ENCODE measurements at places on chromosomes 7 and 10. TPM values are rescaled to one million over a fixed set of nuclear protein-coding genes. Genes with fewer than 3 reads are reported as not detected.

DNA sequence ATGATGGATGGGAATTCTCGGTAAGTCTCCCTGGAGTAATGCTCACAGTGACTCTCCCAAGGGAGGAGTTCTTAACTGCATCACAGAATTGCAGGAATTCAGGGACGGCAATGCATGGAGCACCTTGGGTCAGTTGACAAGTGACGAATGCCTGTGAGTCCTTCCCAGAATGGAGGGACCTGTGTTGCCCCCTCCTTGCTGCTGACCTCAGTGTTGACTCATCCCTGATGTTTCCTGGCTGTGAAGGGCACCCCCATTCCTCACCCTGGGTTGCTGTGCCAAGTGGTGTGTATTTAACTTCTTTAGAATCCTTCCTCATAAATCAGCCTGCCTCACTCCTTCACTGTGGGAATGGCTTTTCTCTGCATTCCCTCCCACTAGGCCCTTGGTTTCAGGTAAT lies 98.9 kb downstream of the LRMDA start:
- no peak for DNase-seq

- no peak for DNase-seq
These were observed 56.6 kb downstream of the AHR start for GRCh38 chr7:17355050-17355449.

DNA sequence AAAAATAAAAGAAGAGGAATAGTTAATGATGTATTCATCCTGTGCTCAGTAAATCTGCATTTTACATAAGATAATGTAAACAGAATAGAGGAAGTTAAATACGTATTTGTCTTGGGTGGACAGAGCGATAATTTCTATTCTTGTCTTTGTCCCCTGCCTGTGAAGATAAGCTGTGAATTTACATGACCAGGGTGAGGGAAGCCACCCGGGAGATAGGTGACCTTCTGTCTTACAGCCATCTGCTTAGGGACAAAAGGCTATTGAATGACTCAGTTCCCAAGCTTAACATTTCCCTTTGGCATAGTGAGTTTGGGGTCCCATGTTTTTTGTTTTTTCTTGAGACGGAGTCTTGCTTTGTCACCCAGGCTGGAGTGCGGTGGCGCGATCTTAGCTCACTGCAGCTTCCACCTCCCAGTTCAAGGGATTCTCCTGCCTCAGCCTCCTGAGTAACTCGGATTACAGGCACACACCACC lies 88.7 kb upstream of the KCTD7 start:
- no peak for DNase-seq

- DNase-seq: peak; percentile 72
These were observed 109.8 kb downstream of the SH3PXD2A start for GRCh38 chr10:103745341-103746247.

- peak; percentile 39 for DNase-seq
These were observed 12.9 kb downstream of the BAG3 start for GRCh38 chr10:119663866-119664698.

- no peak for DNase-seq
These were observed 189.2 kb downstream of the SEMA3D start for GRCh38 chr7:84997626-84998025.

DNA sequence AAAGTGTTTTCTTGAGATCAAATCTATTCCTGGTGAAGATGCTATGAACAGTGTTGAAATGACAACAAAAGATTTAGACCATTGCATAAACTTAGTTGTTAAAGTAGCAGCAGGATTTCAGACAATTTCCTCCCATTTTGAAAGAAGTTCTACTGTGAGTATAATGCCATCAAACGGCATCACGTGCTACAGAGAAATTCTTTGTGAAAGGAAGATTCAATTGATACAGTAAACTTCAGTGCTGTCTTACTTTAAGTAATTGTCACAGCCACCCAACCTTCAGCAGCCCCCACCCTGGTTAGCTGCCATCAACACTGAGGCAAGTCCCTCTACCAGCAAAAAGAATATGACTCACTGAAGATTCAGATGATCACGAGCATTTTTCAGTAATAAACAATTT lies 115.2 kb downstream of the TES start:
- no peak for DNase-seq

GRCh38 chr7:5552123-5552522 lies 128.5 kb upstream of the TNRC18 start:
- no peak for DNase-seq

DNA sequence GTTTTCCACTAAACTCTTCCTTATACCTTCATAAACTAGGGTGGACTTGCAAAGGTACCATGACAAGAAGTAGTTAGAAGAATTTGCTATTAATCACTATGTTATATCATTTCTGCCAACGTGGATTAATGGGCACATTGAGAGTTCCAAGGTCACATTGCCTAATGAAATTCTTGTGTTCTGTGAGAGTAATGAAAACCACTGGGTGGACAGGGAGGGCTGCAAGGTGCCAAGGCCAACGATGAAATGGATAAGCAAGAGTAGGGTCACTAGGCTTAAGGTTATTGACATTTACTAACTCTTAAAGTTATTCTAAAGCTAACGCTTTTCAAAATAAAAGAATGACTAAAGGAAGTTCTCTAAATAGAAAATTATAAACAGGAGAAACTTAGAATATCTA lies 6.6 kb upstream of the ABCB4 start:
- no peak for DNase-seq

GRCh38 chr10:46004963-46005362 lies 25.5 kb downstream of the NCOA4 start:
- no peak for DNase-seq

GRCh38 chr10:104657457-104657856 lies 16.4 kb downstream of the SORCS3 start:
- DNase-seq: no peak

DNA sequence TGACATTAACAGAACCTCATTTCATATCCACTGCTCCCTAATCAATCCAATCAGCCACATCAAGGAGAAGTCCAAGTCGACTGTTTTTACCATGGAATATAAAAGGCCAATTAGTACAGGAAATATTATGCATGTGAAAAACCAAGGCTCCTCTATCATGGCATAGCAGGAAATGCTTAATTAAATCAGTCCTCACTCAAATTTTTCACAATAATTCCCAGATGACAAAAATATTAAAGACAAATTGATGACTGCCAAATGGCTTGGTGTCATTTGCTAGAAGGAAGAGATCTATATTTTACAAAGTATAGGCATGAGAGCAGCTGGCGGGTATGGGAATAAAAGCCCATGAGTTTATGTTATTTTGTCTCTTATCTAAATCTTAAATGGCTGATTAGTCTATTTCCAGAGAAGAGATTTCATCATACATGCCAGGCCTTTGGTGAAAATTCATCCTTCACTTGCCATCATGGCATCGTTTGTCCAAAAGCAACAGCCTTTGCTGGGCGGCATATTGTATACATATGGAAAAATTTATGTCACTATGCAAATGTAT lies 219.6 kb downstream of the DGKB start:
- no peak for DNase-seq

DNA sequence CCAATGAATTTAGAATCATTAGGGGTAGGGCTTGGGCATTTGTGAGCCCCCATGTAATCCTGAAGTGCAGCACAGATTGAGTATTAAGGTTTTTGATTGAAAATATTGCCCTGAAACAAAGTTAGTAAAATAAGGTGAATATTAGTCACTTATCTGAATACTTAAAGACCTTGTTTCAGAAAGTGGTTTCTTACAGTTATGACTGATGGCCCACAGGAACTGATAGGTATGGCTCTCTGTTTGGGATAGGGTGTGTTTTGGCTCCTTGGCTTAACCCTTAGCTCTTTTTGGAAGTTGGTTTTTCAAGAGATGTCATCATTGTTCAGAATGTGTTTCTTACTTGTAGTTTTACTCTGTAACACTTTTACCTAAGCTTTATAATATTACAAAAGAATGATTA lies 34.8 kb downstream of the MDFIC start:
- no peak for DNase-seq

GRCh38 chr7:155948845-155949244 lies 136.6 kb upstream of the SHH start:
- no peak for DNase-seq

GRCh38 chr10:104816501-104816900 lies 175.4 kb downstream of the SORCS3 start:
- DNase-seq: no peak

DNA sequence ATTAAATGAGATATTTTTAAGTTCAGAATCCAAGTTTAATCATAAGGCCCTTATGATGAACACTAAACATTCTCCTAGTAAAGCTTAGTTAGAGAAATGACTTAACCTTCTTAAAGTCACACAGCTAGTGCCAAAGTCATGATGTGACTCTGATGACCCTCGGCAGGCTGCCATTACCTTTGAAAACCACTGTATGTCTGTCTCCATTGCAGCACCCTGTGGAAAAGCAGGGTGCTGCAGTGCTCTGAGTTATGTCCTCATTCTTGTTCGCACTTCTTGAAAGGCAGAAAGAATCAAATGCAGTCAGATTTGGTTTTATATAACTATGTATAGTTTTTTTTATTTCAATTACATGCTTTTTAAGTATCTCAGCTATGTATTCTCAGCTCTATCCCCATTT lies 105.0 kb downstream of the PHTF2 start:
- peak; percentile 7 for DNase-seq

DNA sequence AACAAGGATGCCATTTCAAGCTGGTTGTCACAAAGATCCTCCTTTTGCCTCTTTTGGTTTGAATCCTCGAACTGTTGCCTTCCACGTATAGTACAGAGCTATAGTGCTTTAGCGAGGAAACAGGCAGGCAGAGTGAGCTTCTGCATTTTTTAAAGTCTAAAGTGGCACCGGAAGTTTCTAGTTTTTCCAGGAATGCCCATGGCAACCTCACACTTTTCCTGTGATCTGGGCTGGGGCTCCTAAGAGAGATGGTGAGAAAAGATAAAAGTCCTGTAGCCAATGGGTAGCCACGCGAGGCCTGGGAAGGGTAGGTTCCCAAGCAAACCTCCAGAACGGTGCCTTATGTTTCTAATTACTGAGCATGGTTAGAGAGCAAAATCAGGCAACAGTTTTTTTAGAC lies 76.7 kb downstream of the CALD1 start:
- no peak for DNase-seq

- DNase-seq: no peak
These were observed 84.3 kb downstream of the SKAP2 start for GRCh38 chr7:26779978-26780595.

DNA sequence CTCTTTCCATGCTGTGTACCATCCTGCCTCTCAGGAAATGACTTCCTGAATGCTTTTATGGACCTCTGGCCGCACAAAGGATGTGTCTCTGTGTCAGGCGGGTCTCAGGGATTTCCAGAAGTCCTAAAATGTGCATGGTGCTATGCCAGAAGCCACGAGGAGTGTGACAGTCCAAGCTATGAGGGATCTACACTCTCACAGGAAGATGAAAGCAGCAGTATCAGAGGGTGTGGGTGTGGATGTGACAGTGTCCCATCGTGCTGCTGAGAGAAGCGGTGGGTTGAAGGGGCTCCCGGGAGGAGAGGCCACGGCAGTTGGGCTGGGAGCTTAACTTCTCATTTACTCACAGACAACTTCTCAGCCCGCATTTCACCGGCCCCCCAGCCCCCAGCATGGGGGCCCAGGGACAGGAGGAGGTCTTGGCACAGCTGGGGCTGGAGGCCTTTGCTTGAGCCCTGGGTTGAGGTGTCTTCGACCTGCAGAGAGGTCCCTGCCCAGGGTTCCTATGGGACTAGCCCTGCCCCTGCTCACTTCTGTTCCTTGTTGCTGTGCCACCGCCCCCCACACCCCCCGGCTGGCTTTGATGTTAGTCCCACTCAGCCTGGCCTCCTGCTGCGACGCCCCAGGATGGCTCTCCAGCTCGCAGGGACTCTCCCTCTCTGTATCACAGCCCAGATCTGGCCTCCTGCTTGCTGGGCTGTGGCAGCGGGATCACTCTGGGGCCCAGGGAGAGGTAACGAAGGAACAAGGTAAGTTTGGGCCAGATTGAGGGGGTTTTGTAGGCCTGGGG lies 30.8 kb upstream of the EMX2 start:
- DNase-seq: no peak

DNA sequence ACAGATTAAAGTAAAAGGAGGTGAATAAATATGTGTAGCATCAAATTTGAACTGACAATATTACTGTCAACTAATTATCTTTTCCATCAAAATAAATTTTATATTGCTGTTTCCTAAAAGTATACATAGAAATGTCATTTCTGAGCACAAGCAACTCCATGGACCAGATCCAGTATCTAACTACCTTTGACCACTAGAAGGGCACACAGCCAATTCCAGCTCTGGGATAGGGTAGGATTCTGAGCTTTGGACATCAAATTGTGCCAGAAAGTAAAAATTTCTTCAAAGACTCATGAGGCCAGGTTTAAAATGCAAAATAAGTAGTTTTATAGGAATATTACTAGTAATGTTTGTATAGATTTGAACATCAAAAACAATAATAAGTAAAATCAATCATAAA lies 29.7 kb downstream of the AKR1C3 start:
- DNase-seq: no peak

GRCh38 chr7:122457969-122458368 lies 153.4 kb upstream of the FEZF1 start:
- no peak for DNase-seq

- DNase-seq: no peak
These were observed 70.6 kb downstream of the STEAP1B start for GRCh38 chr7:22429386-22429785.

DNA sequence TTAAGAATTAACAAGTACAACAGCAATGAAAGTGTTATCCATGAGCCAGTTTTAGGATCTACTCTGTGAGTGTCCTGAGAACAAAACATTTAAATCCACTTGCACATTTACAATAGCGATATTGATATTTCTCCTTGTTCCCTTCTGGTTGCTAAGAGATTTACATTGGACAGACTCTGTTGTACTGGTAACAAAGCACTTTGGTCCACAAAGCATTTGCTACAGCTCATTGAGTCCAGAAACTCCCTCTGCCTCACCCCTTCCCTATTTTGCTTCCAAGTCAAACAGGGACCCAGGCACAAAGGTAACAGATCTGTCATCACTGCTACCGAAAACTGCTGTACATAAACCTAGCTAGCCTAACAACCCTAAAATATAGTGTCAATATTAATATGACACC lies 2.1 kb downstream of the ANK3 start:
- no peak for DNase-seq

- DNase-seq: peak; percentile 84
These were observed 9.3 kb upstream of the CHCHD1 start for GRCh38 chr10:73772281-73773151.

HYAL4 gene
- 1.8 TPM for total RNA-seq

MMD2 gene
- not detected for total RNA-seq

ZMIZ1 gene
- total RNA-seq: 37.8 TPM

TMEM60 gene
- total RNA-seq: 10.9 TPM

NEUROD6 gene
- total RNA-seq: not detected

OR13A1 gene
- total RNA-seq: not detected

KIF11 gene
- 56.7 TPM for total RNA-seq

PCBD1 gene
- 40.3 TPM for total RNA-seq

OR2A1 gene
- not detected for total RNA-seq

DLX6 gene
- not detected for total RNA-seq

PCLO gene
- 0.22 TPM for total RNA-seq

DHTKD1 gene
- total RNA-seq: 28.6 TPM

SGCE gene
- 1.6 TPM for total RNA-seq

CD36 gene
- 0.21 TPM for total RNA-seq

GATA3 gene
- total RNA-seq: 50.2 TPM

SPDYE5 gene
- not detected for total RNA-seq

CDNF gene
- 2.9 TPM for total RNA-seq

NPSR1 gene
- not detected for total RNA-seq

CDK5 gene
- total RNA-seq: 11.6 TPM
